Hematopoietic multipotent progenitor cell treated with erythropoietin and hydrocortisone succinate and interleukin-3 and kit ligand, for 6 days (in vitro differentiated cells): ENCODE measurements at places on chromosomes 2 and 18.

- no peak for DNase-seq
Observed at GRCh38 chr2:28955467-28955866, 25.6 kb upstream of the TOGARAM2 start.

GRCh38 chr2:133462811-133463210 lies 105.5 kb downstream of the NCKAP5 start:
- DNase-seq = no peak

GRCh38 chr2:58571181-58571852 lies 330.2 kb upstream of the FANCL start:
- DNase-seq = peak; percentile 87

GRCh38 chr2:167480986-167481309 lies 592.7 kb downstream of the XIRP2 start:
- DNase-seq = no peak

GRCh38 chr2:182299632-182300031 lies 127.2 kb downstream of the PDE1A start:
- no peak for DNase-seq

GRCh38 chr18:63339920-63340484 lies 20.4 kb upstream of the BCL2 start:
- DNase-seq = peak; percentile 87

GRCh38 chr2:151786483-151786882 lies 41.7 kb downstream of the ARL5A start:
- no peak for DNase-seq

- DNase-seq = no peak
Observed at GRCh38 chr2:11990576-11990975, 244.1 kb downstream of the LPIN1 start.

- DNase-seq = no peak
Observed at GRCh38 chr2:215881582-215881981, 131.8 kb downstream of the MREG start.

DNA sequence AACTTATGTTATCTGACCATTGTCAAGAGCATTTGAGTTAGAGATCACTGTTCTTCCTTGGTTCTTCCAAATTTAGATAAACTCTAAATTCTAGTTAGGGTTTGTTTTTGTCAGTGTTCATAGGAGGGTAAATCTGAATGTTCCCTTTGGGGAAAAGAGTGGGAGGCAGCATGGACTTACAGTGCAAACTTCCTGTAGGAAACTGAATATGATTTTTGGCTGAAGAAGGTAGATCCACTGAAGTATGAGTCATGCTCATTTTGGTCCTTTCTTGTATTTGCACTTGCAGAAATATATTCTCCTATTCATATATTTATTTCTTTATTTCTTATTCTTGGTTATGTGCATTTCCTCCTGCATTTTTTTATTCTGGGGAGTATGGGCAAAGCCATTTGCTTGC lies 27.3 kb downstream of the CCDC85A start:
- no peak for DNase-seq

GRCh38 chr2:21461754-21462240 lies 338.0 kb downstream of the TDRD15 start:
- DNase-seq = no peak

DNA sequence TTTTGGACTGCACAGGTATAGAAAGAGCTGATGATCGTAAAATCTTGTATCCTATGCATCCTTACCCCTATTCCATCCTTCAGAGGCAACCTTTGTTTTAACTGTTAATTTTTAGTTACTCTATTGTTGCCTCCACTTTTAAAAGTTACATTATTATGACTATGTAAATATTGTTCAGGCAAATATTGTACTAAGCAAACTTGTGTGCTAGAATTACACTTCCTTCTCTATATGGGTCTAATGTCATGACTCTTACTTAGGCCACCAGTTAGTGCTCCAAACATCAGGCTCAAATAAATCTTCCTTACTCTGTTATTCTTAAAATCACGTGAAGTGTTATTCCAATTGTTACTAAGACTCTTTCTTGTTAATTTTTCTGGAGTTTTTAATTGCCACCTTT lies 47.4 kb upstream of the EMILIN2 start:
- DNase-seq = no peak

DNA sequence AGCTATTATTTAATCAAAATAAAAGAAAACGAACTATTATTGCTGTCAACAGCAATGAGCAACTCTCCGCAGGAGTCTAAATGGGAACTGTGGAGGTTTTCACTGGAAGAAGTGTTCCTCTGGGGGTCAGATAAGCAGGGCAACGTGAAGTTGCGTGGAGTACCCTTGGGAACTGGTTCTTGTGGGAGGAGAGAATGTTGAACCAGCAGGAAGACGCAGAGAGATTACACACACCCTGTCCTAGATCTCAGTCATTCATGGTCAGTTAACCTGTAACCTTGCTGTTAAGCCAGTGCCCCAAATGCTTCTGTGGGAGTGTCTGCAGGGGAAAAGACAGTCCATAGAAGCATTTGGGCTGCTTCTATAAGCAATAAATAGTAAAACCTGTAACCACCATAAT lies 20.4 kb upstream of the CABLES1 start:
- no peak for DNase-seq

DNA sequence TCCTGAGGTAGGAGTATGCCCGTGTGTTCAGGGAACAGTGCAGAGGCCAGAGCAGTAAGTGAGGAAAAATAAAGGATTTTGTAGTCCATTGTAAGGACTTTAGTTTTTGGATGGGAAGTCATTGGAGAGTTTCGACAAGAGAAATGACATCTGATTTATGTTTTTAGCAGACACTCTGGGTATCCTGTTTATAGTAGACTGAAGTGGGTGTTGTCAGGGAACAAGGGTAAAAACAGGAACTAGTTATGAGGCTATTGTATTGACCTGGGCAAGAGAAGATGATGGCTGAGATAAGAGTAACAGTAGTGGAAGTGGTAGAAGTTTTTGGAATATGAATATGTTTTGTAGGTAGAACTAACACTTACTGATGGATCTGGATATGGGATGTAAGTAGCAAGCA lies 59.8 kb downstream of the GTF2A1L start:
- peak; percentile 46 for DNase-seq

- no peak for DNase-seq
Observed at GRCh38 chr2:88638743-88639142, 11.5 kb upstream of the EIF2AK3 start.

GRCh38 chr2:120342446-120342845 lies 3.5 kb upstream of the INHBB start:
- DNase-seq = no peak

GRCh38 chr2:73141896-73142295 lies 29.1 kb upstream of the RAB11FIP5 start:
- DNase-seq = no peak

DNA sequence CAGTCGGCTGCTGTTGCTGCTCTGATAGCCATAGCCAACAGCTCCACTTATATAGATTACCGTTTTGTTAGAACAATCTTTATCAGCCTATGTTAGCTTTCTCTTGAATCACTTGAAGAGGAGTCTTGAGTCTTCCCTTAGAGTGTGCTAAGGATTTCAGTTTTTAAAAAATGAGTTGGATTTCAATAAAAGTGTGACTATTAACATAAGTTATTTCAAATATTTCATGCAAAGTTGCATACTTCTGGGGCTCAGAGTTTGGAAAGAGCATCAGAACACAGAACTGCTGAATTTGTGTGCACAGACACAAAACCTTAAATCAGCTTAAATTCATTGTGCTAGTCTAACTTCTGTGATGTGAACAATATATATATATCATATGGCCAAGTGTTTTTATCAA lies 174.7 kb downstream of the MTX2 start:
- no peak for DNase-seq

DNA sequence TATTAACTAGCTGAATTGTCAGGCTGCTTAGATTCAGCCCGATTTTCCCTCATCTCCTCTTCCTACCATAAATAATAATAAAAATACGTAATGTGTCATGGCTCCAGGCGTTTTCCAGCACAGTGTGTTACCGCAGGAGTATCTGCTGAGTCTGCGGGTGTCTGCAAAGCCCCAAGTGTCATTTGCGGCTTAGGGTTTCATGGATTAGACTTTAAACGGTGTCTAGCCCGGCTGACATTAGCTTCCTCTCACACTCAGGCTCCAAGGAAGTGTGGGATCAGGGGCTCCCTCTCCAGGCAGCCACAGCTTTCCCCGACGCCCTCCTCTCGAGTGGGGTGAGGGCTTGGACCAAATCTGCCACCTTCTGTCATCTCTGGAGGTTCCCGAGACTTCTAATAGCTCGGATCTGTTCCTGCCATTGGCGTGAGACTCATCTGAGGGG lies 14.1 kb upstream of the HOXD1 start:
- no peak for DNase-seq

- DNase-seq = no peak
Observed at GRCh38 chr2:60028849-60029565, 524.4 kb downstream of the BCL11A start.

GRCh38 chr2:3338340-3338739 lies 39.3 kb downstream of the EIPR1 start:
- DNase-seq = no peak

DNA sequence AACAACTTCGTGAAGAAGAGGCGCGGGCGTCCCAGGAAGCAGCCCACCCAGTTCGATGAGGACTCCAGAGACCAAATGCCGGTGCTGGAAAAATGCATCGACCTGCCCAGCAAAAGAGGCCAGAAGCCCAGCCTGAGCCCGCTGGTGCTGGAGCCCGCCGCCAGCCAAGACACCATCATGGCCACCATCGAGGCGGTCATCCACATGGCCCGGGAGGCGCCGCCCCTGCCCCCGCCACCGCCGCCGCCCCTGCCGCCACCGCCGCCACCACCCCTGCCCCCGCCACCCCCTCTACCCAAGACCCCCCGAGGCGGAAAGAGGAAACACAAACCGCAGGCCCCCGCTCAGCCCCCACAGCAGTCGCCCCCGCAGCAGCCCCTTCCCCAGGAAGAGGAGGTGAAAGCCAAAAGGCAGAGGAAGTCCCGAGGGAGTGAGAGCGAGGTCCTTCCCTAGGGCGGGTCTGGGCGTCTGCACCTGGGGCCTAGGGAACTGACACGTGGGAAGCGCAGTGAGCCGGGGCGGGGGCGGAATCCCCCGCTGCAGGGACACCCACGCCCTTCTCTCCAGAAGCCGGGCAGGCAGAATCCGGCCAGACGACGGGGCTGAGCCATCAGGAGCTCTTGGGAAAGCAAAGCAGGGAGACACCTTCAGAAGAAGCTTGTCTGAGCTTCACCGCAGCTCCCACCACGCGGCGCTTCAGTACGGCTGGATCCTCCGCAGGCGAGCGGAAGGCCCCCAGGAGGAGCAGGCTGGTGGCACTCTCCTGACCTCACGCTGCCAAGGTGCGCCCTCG lies 382.8 kb downstream of the SETBP1 start:
- DNase-seq = no peak

- no peak for DNase-seq
Observed at GRCh38 chr2:161165266-161165665, 5.0 kb downstream of the TANK start.

DNA sequence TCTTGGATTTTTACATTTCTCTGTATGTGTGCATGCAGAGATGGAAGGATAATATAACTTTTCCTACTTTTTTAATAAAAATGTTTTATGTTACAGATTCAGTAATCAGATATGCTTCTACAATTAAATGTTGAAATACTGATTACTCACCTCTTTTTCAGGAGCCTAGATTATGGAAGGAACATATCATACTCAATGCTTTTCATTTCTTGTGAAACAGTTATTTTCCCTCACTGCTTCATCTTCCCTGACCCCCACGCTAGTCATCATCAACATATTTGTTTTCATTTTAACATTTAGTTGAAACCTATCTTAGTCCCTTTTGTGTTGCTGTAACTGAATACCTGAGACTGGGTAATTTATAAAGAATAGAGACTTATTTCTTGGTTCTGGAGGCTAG lies 190.7 kb downstream of the WDR7 start:
- no peak for DNase-seq

- no peak for DNase-seq
Observed at GRCh38 chr2:220396287-220396686, 768.9 kb downstream of the SLC4A3 start.

DNA sequence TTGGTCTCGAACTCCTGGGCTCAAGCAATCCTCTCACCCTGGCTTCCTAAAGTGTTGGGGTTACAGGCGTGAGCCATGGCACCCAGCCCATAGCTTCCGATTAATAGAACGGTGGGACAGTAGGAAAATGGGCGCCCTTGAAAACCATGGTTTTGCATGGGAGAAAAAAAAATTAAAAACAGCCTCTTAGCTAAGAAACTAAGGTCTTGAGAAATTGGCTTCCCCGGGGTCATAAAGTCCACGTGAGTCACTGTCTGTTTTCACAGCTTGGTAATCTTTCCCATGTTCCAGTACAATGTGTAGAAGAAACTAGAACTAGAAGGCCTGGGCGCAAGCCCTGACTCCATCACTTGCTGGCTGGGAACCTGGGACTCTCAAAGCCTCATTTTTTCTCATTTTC lies 20.7 kb downstream of the B3GNT2 start:
- DNase-seq = no peak

DNA sequence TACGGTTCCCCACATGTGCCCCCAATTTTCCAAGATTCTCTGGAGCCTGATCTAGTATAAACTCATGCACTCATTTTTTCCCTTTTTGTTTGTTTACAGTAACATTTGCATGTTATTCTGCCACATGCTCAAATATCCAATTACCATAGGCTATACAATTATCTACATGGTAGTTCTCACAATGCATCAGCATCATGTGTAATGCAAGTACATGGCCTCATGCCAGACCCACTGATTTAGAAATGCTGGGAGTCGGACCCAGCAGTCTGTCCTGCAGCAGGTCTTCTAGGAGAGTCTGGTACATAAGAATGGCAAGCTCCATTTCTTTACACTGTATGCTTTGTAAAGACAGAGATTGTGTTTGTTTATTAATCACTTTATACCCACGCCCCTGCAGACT lies 107.7 kb downstream of the CBLN2 start:
- DNase-seq = no peak

DNA sequence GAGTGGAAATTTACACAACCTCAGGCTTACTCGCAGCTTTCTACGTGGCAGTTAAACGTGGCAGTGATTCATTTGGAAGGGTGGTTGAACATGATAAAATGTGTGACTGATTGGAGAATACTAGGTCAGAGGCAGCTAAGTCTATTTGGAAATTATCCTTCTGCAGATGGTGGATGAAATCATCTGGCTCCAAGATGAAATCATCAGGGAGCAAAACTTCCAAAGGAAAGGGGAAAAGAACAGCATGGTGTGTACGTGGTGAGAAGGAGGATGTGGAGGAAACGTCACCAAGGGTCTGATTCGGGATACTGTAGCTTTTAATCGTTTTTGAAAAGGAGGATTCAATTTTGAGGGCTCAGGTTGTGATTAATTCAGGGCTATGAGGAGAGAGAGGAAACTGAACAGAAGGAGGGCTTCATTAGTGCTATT lies 47.9 kb downstream of the COL3A1 start:
- DNase-seq = no peak

DNA sequence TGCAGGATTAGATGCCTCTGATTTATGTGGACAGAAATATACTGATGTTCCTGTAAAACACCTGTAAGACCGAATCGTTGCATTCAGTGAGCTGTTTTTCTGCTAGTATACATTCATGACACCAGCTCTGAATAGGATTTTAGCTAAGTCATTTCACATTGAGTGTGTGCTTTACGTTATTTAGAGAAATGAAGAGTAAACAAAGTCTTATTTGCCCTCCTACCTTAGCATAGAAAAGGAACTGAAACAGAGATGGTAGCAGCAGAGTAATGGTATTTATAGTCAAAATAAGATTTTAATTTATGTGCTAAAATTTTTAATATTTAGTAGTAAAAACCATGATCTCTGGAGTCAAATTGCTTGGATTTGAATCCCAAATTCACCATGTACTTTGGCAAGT lies 168.0 kb downstream of the CERS6 start:
- DNase-seq = no peak
